Articular chondrocyte of knee joint (primary cell): ENCODE measurements at places on chromosomes 12 and 14. TPM values are rescaled to one million over a fixed set of nuclear protein-coding genes. Genes with fewer than 3 reads are reported as not detected.

KRT75 gene
- 0.91 and 1.4 TPM in 2 replicates for total RNA-seq

KRT85 gene
- under 0.01 TPM in 1 of 2 replicates, not detected in the other for total RNA-seq

LMO3 gene
- total RNA-seq: under 0.01 and 0.39 TPM in 2 replicates

EPYC gene
- total RNA-seq: 0.26 and 0.76 TPM in 2 replicates

KRT79 gene
- total RNA-seq: not detected in 2 replicates

RNF212B gene
- total RNA-seq: not detected in 2 replicates

RHEBL1 gene
- 0.52 and 0.54 TPM in 2 replicates for total RNA-seq

IQSEC3 gene
- total RNA-seq: 0.65 TPM in 2 replicates
